Activated CD4-positive, alpha-beta memory T cell treated with anti-CD3 and anti-CD28 coated beads for 36 hours (primary cell): ENCODE measurements at places on chromosomes 13 and 19.

GRCh38 chr13:48534911-48535501 is 2.1 kb upstream of the RCBTB2 start:
- no peak for DNase-seq

DNA sequence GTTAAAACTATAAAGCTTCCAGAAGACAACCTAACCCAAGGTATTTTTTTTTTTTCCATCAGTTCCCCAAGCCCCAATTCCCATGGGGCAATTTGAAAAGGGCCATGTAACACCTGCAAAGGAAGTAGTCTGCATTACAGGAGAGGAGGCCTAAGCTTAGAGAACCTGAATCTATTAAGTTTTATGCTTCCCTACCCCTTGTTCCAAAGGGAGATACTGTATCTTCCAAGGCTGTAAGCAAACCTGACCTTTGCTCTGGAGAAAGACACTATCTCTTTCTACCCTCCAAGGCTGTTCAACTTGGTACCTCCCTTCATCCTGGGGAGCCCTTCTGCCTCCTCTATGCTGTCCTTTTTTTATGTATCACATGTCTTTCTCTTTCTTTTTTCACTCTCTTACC is 15.0 kb downstream of the KATNAL1 start:
- no peak for DNase-seq

DNA sequence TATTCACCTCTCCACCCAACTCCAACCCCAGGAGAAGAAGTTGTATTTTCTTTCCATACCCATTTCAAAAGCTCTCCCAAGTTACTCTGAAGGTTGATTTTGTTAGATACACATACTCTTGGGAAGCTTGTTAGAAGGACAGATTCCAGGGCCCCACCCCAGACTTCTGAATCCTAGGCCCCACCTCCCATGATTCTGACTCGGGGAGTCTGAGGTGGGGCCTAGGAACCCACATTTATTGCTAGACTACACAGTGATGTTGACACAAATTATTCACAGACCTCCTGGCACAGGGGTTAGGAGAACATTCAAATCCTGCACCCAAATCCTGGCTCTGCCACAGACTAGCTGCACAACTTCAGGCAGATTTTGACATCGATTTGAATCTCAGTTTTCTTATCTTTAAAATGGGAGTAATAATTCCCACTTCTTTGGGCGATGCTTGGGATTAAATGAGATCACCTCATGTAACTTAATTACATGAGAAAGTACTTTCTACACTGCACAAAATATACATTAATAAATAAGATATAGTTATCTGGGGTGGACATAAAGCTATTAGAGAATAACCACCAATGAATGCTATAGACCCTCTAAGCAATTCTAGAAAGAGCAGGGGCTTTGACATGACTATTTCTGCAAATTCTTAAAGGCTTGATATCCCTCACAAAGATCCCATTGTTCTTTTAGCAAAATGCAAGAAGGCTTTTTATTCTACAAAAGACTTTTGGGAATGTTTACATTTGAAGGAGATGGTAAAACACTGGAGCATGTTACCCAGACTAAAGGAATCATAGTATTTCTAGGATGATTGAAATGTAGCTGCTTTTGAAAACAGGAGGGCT is 18.0 kb downstream of the MBNL2 start:
- DNase-seq: no peak

- DNase-seq: no peak
Observed at GRCh38 chr13:73767191-73767741, 366.9 kb downstream of the KLF12 start.

GRCh38 chr13:28179974-28180373 is 41.6 kb downstream of the PAN3 start:
- DNase-seq: no peak

GRCh38 chr19:17909003-17909732 is 23.6 kb upstream of the CCDC124 start:
- DNase-seq: no peak

GRCh38 chr13:57644106-57644505 is 12.6 kb downstream of the PCDH17 start:
- no peak for DNase-seq

DNA sequence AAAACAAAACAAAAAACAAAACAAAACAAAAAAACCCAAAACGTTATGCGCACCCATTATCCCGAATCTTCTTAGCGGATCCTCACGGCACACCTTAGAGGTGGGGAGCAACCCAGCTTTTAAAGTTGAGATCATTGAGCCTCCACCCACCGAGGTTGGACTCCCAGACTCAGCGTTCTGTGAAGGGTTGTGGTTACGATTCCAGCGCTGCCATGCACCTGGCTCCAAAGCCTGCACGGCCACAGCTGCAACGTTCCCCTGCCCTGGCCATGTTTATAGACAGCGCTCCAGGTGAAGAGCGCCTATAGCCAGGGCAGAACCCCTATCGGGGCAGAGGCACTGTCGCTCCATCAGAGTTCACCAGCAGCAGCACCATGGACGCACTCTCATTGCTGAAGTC is 18.7 kb upstream of the LILRA2 start:
- no peak for DNase-seq

GRCh38 chr13:60214213-60215055 is 50.7 kb upstream of the DIAPH3 start:
- no peak for DNase-seq

DNA sequence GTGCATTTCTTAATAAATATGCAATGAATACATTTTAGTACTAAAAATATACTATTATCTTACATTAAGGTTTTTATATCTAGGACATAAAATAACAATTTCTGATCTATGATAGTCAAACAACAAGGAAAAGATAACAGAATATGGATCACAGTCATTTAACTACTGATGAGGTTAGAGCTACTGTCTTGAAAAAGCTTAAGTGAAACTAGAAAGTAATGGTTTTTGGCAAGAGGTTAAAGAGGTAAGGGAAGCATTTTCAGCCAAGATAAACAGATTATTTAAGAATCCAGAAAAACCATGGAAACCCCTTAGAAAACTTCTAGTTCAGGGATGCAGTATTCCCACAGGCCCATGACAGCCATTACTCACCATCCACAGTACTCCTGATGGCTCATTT is 787.4 kb downstream of the DACH1 start:
- DNase-seq: no peak
